ENCODE measurements at places on chromosomes 11 and 22.
A peak's percentile ranks its signal among the peaks of the same experiment; 100 is the strongest.

- DNase-seq: no peak
Measured at GRCh38 chr11:123429336-123429735, 733 bp upstream of the GRAMD1B start.

DNA sequence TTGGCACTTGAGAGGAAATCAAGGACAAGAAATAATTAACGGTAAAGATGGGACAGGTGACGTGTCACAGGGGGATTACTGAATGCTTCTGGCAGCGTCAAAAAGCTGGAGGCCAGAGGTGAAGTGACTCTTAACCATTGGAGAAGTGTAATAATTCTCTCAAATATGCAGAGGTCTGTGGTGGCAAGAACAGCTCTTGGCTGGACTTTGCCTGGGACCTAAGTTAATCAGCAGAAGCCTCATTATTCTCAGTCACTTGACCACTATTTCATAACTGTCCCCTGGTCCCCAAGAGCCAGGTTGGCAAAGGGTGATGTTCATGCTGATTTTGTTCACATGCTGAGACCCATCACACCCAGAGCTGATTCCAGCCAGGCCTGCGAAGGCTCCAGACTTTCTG lies 72.9 kb downstream of the TIMP3 start:
- DNase-seq: no peak

DNA sequence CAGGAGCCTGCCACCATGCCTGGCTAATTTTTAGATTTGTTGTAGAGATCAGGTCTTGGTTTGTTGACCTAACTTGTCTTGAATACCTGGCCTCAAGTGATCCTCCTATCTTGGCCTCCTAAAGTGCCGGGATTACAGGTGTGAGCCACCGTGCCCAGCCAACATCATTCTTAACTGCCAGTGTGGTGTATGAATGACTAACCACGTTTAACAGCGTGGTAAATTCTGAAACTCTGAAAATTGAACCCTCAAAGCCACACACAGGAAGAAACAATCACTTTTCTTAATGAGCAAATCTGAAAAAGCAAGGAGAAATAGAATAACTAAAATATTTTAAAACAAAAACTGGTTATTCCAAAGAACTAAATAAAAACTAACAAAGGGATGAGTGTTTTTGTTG lies 7.4 kb downstream of the TMEM9B start:
- DNase-seq: no peak

GRCh38 chr11:87359401-87359800 lies 321.7 kb downstream of the TMEM135 start:
- DNase-seq: no peak

GRCh38 chr11:63847363-63847762 lies 8.5 kb downstream of the MARK2 start:
- DNase-seq: no peak

- no peak for DNase-seq
Measured at GRCh38 chr22:29821291-29822016, 16.6 kb downstream of the ASCC2 start.

DNA sequence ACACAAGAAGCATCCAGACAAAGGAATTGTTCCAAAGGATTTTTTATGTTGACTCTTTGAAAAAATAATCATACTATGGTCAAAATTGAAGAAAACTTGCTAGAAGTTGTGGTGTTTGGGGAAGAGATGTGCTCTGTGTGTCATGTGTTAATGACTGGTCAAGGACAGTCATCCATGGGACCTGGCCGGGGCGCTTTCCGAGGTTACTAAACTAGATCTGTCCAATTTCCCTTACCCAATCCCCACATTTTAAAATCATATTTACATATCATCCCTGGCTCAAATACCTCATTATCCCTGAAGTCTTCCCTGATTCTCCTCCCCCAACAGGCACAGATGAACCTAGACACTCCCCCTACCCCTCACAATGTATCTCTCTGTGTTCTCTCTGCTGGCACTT lies 289.4 kb downstream of the TENM4 start:
- DNase-seq: no peak

DNA sequence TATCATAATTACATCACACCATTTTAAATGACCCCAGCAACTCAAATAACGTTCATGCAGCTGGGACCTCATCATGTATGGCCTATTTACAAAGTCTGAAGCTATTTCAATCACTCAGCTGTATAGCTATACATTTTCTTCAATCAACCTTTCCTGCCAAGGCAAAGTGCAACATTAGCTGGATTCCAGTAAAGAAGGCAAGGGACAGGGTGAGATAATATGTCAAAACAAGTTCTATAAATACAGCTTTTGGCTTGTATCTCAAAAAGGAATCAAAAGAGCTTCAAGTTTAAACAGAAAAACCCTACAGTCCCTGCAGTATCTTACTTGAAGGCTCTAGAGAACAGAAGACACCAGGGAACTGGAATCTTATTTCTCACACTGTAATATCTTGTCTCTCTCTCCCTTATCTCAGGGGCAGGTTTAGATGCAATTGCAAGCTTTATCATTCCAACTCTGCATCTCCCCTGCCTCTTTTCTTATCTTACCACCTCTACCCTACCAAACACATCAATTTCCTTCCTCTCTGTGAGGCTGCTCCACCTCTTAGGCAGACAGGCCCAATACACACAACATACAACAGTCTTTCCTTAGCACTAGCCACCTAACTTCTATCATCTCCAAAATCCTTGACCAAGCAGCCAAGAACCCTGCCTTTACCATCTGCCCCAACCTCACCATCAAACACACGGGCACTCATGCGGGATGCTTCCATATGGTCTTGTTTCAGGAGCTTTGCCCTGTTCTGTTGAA lies 34.5 kb downstream of the CELF1 start:
- DNase-seq: no peak

DNA sequence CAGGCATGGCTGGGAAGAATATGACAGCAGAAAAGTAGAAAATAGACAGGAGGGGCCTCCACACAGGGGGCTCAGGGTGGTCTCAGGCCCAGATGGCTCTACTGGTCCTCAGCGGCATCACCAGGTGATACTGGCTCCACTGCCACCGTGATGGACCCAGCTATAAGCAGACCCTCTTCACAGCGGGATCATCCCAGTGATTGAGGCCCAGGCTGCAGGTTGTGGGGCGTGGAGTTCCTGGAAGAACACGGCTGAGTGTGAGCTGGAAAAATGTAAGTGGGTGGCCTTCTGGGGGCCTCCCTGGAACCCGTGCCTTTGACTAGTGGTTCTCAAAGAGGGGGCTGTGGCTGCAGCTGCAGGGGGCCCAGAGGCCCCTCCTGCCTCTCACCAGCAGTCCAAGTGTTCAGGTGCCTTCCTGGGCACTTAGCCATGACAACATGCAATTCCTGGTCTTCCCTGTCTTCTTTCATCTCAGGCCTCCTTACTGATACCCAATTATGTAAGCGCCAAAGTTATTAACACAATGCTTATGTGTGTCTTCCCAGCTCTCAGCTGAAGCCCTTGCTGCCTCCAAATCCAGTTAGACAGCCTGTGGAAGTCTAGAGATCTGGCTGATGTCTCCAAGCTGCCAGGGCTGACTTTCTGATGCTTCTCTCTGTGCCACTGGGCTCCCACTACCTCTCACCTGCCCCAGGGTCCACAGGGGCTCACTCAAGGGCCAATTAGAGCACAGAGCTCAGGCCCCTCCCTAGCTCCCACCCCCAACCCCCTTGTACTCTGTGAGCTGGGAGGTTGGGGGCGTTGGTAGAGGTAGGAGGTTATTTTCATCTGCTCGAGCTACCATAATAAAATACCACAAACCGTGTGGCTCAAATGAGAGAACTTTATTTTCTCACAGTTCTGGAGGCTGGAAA lies 110.1 kb upstream of the LMO1 start:
- no peak for DNase-seq

DNA sequence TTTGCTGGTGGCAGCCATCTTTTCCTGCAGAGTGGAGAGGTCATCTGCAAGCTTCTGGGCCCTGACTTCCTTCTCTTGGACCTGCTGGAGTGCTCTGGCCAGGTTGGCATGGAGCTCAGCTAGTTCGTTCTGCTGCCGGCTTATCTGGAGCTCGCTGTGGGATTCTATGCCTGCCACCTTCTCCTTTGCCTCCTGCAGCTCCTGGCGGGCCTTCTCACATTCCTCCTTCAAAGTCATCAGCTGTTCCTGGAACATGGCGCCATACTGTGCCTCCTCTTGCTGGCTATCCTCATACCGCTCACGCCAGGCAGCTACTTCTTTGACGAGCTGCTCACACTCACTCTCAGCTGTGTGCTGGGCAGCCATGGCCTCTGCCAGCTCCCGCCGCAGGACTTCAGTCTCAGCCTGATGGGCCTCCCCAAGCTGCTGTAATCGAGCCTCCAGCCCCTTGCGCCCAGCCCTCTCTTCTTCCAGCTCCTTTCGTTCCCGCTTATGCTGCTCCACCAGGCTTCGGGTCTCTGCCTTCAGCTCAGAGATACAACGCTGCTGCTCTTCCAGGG lies 16.1 kb downstream of the IL18BP start:
- no peak for DNase-seq

- DNase-seq: no peak
Measured at GRCh38 chr22:38097557-38098409, 12.7 kb downstream of the BAIAP2L2 start.

- DNase-seq: no peak
Measured at GRCh38 chr11:124923296-124923695, 4.2 kb downstream of the HEPN1 start.

DNA sequence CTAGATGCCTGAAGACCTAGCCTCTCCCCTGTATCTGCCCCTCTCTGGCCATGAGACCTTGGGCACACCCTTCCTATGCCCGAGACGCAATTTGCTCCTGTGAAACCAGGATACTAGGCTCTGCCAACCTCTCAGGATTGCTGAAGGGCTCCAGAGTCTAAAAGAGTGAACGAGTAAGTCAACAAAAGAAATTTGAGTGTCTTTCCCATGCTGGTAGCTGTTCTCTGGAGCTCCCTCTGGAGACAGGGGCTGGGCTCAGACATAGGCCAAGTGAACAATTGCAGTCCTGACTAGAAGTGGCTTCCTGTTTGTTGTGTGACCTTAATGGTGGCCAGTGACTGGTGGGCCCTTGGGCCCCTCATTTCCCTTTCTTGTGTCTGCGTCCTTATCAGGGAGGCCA lies 189.0 kb upstream of the NARS2 start:
- no peak for DNase-seq

DNA sequence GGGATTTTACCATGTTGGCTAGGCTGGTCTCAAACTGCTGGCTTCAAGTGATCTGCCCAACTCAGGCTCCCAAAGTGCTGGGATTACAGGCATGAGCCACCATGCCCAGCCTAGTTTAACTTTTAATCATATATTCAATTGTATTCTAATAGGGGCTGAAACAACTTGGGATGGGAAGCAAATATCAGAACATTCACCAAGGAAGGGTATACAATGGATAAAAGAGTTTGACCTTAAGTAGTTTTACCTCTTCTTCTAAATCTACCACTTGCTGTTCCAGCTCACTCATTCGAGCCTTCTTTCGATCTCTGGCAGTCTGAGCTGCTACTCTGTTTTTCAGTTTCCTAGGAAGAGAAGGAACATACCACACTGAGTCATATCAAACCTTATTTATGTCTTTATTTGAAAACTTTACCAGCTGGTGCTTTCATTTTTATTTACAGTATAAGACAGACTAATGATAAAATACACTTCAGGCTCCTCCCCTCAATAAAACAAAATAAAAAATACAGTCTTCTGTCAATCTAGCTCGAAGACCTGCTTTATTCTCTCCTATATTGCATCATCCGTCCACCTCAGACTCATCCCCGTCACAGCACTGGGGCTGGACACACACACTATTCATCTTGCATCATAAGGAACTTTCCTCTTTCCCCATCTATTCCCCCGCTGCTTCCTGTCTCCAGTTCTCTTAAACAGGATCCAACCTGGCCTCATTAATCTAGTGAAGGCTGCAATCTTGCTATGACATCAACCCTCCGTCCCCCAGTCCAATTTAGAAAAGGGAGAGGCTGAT lies 1.4 kb downstream of the XBP1 start:
- no peak for DNase-seq

DNA sequence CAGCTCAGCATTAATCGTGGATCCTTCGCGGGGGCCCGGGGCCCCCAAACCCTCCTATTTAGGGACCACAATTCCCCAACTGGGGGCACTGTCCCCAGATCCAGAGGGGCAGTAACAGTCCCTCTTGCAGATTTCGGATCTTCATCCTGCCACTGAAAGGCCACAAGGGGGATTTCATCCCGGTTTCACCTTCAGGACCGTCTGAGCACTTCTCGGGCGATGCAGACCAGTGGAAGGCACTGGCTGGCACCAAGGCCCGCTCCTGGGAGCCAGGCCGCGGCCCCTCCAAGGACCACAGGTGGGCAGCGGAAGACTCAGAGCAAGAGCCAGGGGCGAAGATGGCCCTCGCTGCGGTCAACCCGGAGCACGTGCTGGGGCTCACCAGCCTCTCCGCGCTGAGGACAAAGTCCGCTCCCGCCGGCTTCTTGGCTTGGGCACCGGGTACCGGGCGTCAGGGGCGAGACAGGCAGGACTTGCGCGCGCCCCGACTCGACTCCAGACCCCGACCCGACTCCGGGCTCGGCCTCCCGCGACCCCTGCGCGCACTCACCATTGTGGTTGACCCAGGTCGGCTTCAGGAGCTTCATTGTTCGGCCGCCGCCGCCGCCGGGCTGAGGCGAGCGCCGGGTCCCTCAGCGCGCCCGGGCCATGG lies 517 bp downstream of the HIRA start:
- DNase-seq: peak; percentile 76

DNA sequence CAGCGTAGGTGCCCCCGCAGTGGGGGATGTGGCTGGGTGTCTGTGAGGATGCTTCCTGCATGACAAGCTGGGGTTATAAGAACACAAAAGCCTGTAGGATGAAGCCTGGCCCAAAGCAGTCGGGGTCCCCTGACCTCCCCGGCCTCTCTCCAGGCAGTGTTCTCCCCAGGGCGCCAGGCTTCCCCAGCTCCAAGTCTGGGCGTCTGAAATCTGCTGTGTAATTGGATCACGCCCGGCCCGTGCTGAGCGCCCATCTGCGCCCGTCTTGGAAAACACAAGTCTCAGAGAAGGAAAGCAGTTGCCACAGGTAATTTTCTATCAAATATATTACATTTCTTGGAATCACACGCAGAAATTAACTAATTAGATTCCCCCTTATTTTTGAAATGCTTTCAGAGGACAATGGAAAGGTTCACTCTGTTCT lies 233.3 kb downstream of the CTTN start:
- no peak for DNase-seq

- DNase-seq: no peak
Measured at GRCh38 chr22:22691716-22692701, 47.6 kb downstream of the GGTLC2 start.

DNA sequence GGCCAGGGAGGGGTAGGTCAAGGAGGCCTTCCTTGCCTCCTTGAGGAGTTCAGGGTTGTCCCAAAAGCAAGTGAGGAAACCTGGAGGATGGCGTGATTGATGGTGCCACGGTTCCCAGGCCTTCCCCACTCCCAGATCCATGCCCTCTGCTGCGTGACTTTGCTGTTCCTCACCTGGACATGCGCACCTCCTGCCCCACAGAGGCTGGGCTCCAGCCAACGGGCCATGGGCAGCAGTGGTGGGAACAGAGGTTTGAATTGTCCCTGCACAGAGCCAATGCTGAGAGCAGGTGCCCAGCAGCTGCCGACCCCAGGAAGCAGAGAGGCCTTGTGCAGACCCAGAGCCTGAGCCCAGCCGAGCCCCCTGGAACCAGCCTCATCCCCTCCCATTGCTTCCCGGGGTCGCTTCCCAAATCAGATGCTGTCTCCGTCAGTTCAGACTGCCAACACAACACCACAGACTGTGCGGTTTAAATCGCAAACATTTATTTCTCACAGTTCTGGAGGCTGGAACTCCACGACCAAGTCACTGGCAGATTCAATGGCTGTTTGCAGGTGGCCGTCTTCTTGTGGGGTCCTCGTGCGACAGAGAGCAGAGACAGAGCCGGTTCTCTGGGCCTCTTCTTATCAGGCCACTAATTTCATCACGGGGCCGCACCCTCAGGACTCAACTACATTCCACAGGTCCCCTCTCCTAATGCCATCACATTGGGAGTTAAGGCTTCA lies 6.2 kb upstream of the LINC01488 start:
- DNase-seq: no peak

- DNase-seq: no peak
Measured at GRCh38 chr11:34621876-34622275, 983 bp downstream of the EHF start.
